Astrocyte of the hippocampus (primary cell): ENCODE measurements at places on chromosomes 13 and 19.
A peak's percentile ranks its signal among the peaks of the same experiment; 100 is the strongest.

- no peak for DNase-seq
These were observed 7.4 kb upstream of the KLHL26 start for GRCh38 chr19:18629166-18630088.

GRCh38 chr19:51227326-51227725 lies 2.4 kb downstream of the CD33 start:
- no peak for DNase-seq

DNA sequence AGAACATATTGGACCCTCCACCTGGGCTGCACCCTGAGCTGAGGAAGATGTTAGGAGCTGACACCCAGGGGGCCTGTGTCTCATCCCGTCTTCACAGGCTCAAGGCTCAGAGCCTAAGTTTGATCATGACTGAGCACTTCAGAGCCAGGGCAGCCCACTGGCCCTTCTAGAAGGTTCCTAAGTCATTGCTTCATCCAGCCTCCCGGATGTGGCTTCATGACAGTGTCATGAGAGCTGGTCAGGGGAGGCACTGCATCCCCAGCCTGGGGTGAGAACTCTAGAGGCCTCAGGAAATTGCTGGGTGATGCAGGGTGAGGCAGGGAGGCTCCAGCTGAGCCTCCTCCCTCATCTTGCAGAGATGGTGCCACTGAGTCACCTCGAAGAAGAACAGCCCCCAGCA lies 24.9 kb upstream of the PIK3R2 start:
- no peak for DNase-seq

GRCh38 chr13:44749906-44750305 lies 173.8 kb upstream of the TSC22D1 start:
- no peak for DNase-seq

- DNase-seq = no peak
These were observed 5.1 kb downstream of the IRGC start for GRCh38 chr19:43720936-43721335.

- no peak for DNase-seq
These were observed 27.3 kb downstream of the ALOX5AP start for GRCh38 chr13:30762643-30763042.

DNA sequence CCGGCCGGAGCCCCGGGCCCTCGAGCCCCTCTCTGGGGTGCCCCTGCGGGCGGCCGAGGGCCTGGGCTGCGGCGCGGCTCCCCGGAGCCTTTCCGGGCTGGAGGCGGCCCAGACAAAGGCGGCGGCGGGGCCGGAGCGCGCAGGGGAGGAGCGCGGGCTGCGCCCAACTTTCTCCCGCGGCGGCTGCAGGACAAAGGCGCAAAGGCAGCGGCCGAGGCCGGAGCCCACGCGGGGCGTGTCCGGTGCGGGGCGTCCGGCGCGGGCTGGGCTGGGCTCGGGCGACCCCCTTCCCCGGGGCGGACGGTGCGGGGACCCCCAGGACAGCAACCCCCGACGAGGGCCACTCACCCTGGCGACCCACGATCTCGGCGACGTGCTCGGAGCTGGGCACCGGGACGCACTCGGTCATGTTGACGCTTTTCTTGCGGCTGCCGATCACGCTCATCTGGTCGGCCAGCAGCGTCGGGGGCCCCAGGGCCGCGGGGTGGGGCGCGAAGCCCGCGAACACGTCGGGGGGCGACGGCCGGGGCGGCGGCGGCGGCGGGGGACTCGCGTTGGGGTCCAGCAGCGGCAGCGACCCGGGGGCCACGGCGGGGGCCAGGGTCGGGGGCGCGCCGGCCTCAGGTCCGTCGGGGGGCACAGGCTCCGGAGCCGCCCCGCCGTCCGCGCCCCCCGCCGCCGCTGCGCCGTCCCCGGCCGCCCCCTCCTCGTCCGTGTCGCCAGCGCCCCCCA lies 843 bp downstream of the MEX3D start:
- peak; percentile 70 for DNase-seq

DNA sequence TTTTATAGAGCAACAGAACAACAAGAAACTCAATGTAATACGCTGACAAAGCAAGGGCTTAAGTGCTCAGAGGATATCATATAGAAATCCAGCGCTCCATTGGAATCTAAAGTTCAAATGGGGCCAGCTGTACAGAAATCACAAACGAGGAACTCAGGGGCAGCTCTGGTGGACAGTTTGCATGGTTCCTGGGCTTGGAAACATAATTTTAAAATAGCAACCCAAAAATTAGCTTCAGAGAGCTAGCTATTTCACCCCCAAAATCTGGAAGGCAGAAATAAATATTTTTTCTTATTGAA lies 19.2 kb upstream of the LATS2 start:
- no peak for DNase-seq

DNA sequence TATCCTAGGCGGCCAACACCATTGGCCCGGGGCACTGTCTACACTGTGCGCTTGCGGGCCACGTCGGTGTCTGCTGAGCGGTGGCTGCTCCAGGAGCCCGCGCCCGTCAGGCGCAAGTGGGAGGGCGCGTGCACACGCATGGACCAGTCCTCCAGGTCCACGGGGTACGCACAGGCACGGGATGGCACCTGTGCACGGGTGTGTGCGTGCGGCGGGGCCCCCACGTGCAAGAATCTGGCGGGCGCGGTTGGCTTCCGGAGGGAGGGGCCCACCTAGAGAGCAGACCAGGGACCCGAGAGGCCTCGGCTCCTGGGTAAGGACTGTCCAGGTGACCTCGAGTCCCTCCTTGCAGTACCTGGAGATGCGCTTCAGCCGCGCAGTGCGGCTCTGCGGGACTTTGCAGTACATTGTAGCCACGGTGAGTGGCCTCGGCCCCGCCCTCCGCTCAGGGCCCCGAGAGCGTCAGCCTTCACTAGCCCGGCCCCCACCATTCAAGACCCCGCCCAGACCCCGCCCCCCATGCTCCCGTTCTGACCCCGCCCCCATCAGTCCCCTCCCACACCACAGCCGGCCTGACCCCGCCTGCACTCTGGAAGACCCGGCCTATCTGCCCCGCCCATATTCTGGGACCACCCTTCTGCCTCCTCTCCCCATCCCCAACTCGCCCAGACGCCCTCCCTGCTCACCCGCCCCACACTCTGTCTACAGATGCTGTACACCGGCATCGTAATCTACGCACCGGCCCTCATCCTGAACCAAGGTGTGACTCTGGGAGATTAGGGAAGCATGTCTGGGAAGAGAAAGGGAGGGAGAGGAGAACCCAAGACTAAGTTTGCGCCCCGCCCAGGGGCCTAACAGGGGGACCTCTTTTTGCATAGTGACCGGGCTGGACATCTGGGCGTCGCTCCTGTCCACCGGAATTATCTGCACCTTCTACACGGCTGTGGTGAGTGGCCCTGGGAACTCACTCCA lies 2.3 kb downstream of the SLC5A5 start:
- peak; percentile 29 for DNase-seq

- no peak for DNase-seq
These were observed at the start of gene LAIR2 for GRCh38 chr19:54502518-54503048. TSS of gene LAIR2 (plus strand) at chr19:54502831. CDS start at chr19:54502919, 88 bp downstream.

- DNase-seq = peak; percentile 18
These were observed 122.9 kb downstream of the RFC3 start for GRCh38 chr13:33940898-33941297.

DNA sequence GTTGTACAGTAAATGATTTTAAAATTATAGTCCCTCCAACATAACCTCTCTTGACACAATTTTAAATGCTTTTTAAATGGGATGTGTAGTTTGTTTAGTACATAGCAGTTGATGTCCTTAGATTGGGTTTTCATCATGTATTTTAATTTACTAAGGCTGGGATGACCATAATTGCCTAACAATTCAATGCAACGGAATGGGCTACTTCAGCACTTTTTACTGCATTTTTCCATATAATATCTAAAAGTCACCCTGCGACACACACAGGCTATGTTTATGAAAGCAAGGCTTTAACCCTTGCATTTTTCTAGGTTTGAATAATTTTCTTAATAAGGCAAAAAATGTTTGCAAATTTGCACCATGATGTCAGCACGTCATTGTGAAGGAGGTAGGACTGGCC lies 321.0 kb downstream of the DLEU7 start:
- DNase-seq = no peak

DNA sequence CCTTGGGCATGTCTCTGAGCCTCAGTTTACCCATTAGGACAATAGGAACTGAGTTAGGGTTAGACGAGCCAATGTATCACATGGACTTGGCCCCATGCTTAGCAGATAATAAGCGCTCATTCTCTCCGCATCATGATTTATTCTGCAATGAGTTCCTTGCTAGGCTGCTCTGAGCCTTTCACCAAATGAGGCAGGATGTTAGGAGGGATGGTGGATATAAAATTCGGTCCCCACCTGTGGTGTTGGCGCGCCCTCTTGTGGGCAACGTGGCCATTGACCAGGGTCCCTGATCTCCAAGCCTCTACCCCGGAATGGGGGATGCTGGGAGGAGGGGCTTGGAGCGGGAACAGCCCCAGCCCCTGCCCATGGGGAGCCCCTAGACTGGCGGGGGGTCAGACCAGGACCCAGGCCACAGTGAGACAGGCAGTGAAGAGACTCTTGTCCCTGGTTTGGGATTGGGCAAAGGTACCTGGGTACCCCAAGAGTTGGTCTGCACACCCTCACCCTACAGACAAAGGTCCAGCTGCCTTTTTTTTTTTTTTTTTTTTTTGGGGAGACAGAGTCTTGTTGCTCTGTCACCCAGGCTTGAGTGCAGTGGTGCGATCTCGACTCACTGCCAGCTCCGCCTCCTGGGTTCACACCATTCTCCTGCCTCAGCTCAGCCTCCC lies 43.9 kb downstream of the CERS4 start:
- peak; percentile 90 for DNase-seq

GRCh38 chr13:41944229-41944628 lies 16.7 kb downstream of the VWA8 start:
- DNase-seq = no peak

DNA sequence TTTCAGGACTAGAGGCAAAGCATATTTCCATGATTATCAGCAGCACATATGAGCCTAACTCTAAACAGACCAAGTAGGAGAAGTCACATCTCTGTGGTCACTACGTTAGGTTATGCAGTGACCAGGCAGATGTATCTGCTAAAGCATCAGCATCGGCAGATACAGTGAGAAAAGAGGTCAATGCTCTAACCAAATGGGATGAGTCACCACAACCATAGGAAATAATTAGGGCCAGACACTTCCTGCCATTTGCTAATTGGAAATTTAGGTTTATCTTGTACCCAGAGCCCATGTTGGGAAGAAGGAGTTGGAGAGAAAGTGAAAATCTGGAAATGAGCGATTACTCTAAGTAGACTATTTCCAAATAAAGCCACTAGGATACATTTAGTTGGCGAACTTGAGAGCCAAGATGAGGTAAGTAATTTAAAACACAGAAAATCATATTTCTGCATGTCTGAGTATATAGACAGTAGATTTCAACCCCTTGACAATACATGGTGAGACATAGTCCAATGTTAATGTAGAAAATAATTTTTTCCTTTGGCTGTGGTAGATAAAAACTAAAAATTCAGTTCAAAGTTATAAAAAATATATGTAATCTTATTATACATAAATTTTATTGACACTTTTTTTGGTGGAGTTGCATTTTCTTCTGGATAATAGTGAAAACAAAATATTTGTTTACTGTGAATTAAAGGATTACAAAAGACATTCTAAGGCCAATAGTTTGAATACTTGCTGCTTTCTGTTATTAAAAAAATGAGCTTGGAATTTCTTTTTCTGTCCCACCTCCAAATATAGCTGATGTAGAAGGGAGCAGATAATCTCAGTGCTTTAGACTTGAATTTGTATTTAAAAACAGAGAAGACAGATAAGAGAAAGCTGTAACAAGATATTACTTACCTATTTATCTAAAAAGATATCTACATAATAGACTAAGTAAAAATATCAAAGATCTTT lies 104.4 kb upstream of the CSNK1A1L start:
- no peak for DNase-seq

GRCh38 chr13:98144801-98145350 lies 2.0 kb downstream of the FARP1 start:
- peak; percentile 68 for DNase-seq

GRCh38 chr19:18477042-18477779 lies 39.3 kb upstream of the ISYNA1 start:
- DNase-seq = no peak
